ENCODE measurements at places on chromosomes 1 and 21.

DNA sequence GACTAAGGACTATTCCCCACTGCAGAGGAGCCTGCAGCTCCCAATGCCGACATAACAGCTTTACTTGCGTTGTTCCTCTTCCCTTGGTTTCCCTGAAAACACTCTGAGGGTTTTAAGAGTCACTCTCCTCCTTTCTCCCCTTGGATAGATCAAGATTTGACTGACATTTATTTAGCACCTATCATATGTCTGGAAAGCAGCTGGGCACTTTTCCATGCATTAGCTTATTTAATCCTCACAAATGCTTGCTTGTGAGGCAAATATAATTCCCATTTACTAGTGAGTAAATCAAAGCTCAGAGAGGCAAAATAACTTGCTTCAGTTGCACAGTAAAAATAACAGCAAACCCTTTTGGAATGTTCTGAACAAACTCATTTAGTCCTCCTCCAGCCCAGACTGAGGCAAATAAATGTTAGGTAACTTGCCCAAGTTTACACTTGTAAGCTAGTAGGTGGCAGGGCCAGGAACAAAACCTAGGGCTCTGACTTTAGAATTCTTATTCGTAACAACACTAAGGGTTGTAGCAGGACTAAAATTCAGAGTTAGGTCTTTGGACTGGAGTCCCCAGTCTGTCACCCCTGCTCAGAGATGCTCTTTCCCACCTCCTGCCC, 81.4 kb downstream of the KCND3 start:
- DNase-seq = no peak

- DNase-seq = no peak
Observed at GRCh38 chr1:44826375-44827196, 16.5 kb downstream of the PTCH2 start.

DNA sequence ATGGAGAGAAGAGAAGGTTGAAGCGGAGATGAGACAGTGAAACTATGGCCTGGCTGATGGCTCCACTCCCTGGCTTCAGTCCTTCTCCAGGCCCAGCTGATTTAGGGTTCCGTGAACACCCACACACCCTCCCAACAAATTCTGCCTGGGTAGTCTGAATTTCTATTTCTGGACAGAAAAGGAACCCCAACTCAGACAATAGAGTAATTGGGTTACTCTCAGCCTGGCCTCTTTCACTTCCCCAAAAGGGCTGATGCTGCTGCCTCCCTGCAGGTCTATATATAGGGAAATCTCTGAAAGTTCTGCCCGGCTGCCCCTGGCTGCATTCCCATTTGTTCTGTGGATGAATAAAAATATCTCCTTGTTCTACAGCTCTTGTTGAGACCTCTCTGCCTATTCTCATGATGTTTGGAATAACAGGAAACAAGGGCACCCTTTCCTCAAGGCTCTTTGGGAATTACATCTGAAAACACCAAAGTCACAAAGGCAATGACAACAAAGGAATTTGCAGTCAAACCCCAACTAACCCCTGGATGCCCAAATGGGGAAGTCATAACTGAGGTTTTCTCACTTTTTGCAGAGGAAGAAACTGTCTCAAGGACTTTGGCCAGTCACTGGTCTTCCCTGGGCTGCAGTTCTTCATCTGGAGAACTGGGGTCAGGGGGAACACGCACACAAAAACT, 11.4 kb upstream of the ZSCAN20 start:
- DNase-seq = no peak

DNA sequence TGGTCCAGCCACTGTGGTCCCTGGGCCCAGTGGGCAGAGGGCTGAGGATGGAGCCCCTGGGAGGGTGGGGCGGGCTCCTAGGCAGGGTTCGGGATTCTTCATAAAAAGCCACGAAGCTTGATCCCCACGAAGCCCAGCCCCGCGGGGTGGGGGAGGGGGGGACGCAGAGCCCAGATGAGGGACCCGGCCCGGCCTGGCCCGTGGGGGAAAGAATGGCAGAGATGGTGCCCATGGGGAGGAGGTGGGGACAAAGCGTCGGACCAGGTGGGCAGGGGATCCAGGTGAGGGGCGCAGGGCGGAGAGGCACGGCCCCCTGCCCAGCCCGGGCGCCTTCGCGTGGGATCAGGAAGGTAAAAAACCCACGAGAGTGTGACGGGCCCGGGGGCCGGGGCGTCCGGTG, 6.0 kb upstream of the SMIM12 start:
- DNase-seq = no peak

- no peak for DNase-seq
Observed at GRCh38 chr1:227378871-227379554, 60.7 kb upstream of the CDC42BPA start.

DNA sequence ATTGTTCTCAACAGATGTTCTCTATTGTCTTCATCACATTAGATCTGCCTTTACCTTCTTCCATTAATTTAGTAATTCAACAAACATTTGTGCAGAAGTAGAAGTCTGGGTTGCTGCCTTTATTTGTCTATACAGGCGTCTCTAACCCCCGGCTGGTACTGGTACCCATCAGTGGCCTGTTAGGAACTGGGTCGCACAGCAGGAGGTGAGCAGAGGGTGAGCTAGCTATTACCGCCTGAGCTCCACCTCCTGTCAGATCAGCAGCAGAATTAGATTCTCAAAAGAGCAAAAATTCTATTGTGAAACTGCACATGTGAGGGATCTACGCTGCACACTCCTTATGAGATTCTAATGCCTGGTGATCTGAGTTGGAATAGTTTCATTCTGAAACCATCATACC, 12.9 kb upstream of the EDEM3 start:
- DNase-seq = no peak

DNA sequence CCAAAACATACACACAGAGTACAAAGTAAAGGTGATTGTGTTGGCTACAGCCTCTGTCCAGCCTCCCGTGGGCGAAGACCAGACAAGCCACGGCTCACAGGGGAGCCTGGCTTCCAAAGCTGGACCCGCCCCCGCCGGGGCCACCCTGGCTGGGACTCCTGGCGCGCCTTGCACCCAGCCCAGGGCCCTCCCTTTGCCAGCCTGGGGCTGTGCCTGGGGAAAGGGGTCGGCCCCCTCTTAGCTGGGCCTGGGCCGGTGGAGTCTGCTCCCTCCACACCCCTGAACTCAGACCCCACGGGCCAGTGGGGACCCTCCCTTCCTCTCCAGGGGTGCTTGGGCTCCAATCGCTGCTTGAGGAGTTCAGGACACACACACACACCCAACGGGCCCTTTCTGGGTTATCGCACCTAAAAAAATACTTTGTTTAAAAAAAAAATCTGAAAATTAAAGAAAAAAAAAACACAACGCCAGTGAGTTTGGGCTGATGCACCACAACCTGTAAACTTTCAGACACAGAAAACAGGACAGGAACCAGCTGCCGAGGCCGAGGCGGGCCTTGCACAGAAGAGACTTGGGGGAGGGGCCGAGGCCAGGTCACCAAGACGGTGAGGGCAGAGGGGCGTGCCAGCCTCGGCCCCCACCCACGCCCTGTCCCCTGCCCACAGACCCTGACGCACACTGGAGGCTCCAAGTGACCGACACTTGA, 56.3 kb downstream of the KCNAB2 start:
- DNase-seq = no peak

GRCh38 chr1:243272401-243272800, 16.6 kb downstream of the SDCCAG8 start:
- no peak for DNase-seq

Measured in activated CD4-positive, alpha-beta T cell treated with anti-CD3 and anti-CD28 coated beads, Interleukin-2, amount 50 U/mL, for 4 hours (primary cell).